ENCODE measurements at places on chromosomes 11 and 22. TPM values are rescaled to one million over a fixed set of nuclear protein-coding genes. Genes with fewer than 3 reads are reported as not detected.

CHADL gene
- 5.9 TPM for polyA plus RNA-seq

MIAT gene
- 0.49 TPM for polyA plus RNA-seq

PRODH gene
- polyA plus RNA-seq, result 13.5 TPM

WT1 gene
- not detected for polyA plus RNA-seq

OR56A1 gene
- not detected for polyA plus RNA-seq

GAB4 gene
- not detected for polyA plus RNA-seq

OR8A1 gene
- polyA plus RNA-seq, result not detected

RIMBP3B gene
- polyA plus RNA-seq, result not detected

KDELR3 gene
- 1.0 TPM for polyA plus RNA-seq

CRYAB gene
- 89.6 TPM for polyA plus RNA-seq

NOX4 gene
- polyA plus RNA-seq, result 0.20 TPM

VPS11 gene
- 22.4 TPM for polyA plus RNA-seq

OR2AG1 gene
- polyA plus RNA-seq, result not detected

CCDC116 gene
- 0.25 TPM for polyA plus RNA-seq

YPEL4 gene
- 0.35 TPM for polyA plus RNA-seq

OMP gene
- 0.98 TPM for polyA plus RNA-seq

PRG3 gene
- polyA plus RNA-seq, result not detected

PGA3 gene
- 1.9 TPM for polyA plus RNA-seq

CD6 gene
- polyA plus RNA-seq, result 1.4 TPM

KCNJ4 gene
- polyA plus RNA-seq, result not detected

CFAP300 gene
- polyA plus RNA-seq, result 0.68 TPM

SCGB1C1 gene
- not detected for polyA plus RNA-seq

NXPE1 gene
- not detected for polyA plus RNA-seq

C11orf71 gene
- polyA plus RNA-seq, result 5.5 TPM

CRYBB2 gene
- polyA plus RNA-seq, result 0.18 TPM

RBFOX2 gene
- polyA plus RNA-seq, result 31.1 TPM

NDUFS8 gene
- polyA plus RNA-seq, result 168 TPM

UBQLNL gene
- polyA plus RNA-seq, result 0.15 TPM

MPEG1 gene
- polyA plus RNA-seq, result 1.3 TPM

SPON1 gene
- 3.0 TPM for polyA plus RNA-seq

OR2AT4 gene
- polyA plus RNA-seq, result not detected

CLTCL1 gene
- polyA plus RNA-seq, result 4.0 TPM

CCND1 gene
- 48.5 TPM for polyA plus RNA-seq

PHF5A gene
- polyA plus RNA-seq, result 41.4 TPM

ZC3H7B gene
- 13.9 TPM for polyA plus RNA-seq

MYOD1 gene
- polyA plus RNA-seq, result not detected

KRTAP5-3 gene
- not detected for polyA plus RNA-seq

SMC1B gene
- not detected for polyA plus RNA-seq

RGL4 gene
- polyA plus RNA-seq, result 0.40 TPM

C11orf86 gene
- not detected for polyA plus RNA-seq

WNT11 gene
- 0.25 TPM for polyA plus RNA-seq

MISFA gene
- polyA plus RNA-seq, result 0.62 TPM

TMEM45B gene
- 59.9 TPM for polyA plus RNA-seq

HBG1 gene
- polyA plus RNA-seq, result not detected

PHETA2 gene
- 10.0 TPM for polyA plus RNA-seq

CD3G gene
- polyA plus RNA-seq, result 0.24 TPM

ANGPTL5 gene
- polyA plus RNA-seq, result 0.04 TPM

KLHDC7B gene
- polyA plus RNA-seq, result 0.14 TPM

KCNJ1 gene
- 0.10 TPM for polyA plus RNA-seq

LMNTD2 gene
- polyA plus RNA-seq, result 6.9 TPM

ANKK1 gene
- polyA plus RNA-seq, result 0.67 TPM

TEX54 gene
- not detected for polyA plus RNA-seq

MS4A6E gene
- polyA plus RNA-seq, result not detected

TCN1 gene
- polyA plus RNA-seq, result 6.9 TPM

Data from esophagus (tissue), 2 donors.